ENCODE measurements at places on chromosomes 1 and 21. TPM values are rescaled to one million over a fixed set of nuclear protein-coding genes. Genes with fewer than 3 reads are reported as not detected.

The CD1E gene
- polyA plus RNA-seq: 0.31 TPM

The DPT gene
- polyA plus RNA-seq: 1.0 TPM

The SH3D21 gene
- 20.0 TPM for polyA plus RNA-seq

GRCh38 chr1:230495891-230496385 lies 69.8 kb upstream of the PGBD5 start:
- DNase-seq: no peak

DNA sequence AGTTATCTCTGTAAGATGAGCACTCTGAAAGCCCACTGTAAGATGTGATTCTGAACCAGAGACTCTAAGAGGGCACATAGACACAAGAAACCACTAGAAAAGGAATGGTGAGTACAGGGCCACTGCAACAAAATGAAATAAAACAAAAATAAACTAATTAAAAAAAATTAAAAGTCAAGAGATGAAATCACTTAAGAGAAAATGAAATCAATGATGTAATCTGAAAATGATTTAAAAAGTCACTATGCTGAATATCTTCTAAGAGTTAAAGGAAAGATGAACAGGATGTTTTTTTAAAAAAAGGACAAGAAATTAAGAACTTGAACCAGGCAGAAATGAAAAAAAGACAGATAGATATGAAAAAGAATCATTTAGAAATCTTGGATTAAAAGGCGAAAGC lies 110.6 kb upstream of the OLIG2 start:
- no peak for DNase-seq

GRCh38 chr1:71473331-71473730 lies 392.5 kb upstream of the ZRANB2 start:
- no peak for DNase-seq

- no peak for DNase-seq
Measured at GRCh38 chr1:184838504-184838951, 83.9 kb upstream of the EDEM3 start.

DNA sequence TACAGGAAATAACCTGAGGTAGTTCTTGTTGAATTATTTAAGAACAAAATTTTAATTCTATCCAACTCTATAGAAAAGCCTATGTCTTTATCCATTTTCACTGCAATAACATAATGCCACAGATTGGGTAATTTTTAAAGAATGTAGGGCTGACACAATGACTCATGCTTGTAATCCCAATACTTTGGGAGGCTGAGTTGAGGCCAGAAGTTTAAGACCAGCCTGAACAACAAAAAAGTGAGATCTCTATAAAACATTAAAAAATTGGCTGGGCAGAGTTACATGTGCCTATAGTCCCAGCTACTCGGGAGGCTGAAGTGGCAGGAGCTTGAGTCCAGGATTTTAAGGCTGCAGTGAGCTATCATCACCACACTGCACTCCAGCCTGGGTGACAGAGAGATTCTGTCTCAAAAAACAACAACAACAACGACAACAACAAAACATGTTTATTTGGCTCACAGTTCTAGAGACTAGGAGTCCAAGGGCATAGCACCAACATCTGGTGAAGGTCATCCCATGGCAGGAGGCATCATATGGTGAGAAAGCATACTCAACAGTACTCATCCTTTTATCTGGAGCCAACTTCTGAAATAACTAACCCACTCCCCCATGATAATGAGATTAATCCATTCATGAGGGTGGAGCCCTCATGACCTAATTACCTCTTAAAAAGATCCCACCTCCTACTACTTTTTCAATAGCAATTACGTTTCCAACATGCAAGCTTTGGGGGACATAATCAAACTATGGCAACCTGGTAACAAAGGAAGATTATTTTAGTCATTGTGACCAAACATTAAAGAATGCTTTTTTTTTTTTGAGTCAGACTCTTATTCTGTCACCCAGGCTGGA lies 59.6 kb downstream of the ABL2 start:
- no peak for DNase-seq

Measured in right lung (tissue), 10 donors.